Panc1 (cell line): ENCODE measurements at places on chromosomes 11 and 22. TPM values are rescaled to one million over a fixed set of nuclear protein-coding genes. Genes with fewer than 3 reads are reported as not detected.

- DNase-seq: peak; percentile 57
Measured at GRCh38 chr11:124898263-124898680, 607 bp upstream of the ROBO4 start.

- no peak for DNase-seq
Measured at GRCh38 chr11:77289737-77290136, 11.7 kb downstream of the GDPD4 start.

- no peak for DNase-seq
Measured at GRCh38 chr11:2263724-2264360, 6.5 kb downstream of the ASCL2 start.

Gene SUSD2
- total RNA-seq: 10.6 TPM

Gene XNDC1N
- total RNA-seq: 11.5 TPM

GRCh38 chr11:133692126-133692934, 153.0 kb downstream of the SPATA19 start:
- DNase-seq: no peak

GRCh38 chr11:12278766-12279671, 98.4 kb upstream of the PARVA start:
- no peak for DNase-seq

DNA sequence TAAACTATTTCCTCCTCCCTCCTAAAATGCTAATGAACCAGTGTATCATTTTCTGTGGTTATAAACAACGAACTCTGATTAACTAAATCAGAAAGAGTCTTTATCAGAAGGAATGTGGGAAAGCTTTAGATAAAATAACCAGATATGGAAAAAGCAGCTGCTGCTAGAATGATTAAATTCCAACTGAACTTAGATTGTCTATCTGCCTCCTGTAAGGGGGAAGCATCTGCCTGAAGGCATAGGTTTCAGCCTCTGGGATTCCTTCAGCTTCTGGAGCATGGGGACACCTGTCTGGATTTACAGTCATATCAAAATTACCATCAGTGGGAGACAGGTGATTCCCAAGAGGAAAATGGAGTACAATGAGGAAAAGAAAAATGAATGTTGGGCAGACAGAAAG, 1095.5 kb upstream of the CCDC90B start:
- no peak for DNase-seq

DNA sequence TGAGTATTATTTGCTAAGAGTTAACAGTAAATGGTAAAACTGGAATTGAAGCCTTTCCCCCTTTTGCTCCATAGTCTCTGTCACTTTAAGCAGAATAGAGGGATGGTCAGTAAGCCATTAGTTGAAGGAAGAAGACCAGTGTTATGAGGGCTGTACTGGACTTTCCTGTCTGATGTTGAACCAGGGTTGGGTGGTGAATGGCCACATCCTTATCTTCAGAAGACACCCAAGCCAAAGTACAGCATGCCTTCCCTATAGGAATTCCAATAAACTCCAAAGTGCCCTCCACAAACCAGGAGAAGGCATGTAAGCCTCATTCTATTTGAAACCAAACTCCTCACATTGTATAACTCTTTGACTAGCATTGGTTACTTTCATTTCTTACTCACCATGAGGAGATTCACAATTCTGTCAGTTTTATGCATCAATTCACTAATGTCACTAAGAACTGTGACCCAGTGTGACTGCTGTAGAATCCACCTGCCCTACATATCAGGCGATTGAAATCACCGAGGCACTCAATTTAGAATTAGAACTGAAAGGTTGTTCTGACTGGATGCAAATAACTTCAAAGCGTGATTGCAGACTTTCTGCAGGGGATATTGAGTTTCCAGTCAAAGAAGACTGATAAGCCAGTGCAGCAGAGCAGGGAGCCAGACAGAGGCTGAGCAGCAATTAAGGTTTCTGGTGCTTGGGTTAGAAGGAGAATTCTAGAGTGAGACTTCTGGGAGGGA, 107.1 kb upstream of the DDI1 start:
- no peak for DNase-seq

GRCh38 chr11:105781807-105782206, 171.9 kb downstream of the GRIA4 start:
- DNase-seq: no peak

GRCh38 chr11:3121931-3122774, 43.0 kb downstream of the OSBPL5 start:
- no peak for DNase-seq

- DNase-seq: no peak
Measured at GRCh38 chr22:47030881-47031627, 268.6 kb downstream of the TBC1D22A start.

Gene LDLRAD3
- total RNA-seq: 28.1 TPM

Gene SYCE3
- not detected for total RNA-seq

- DNase-seq: peak; percentile 8
Measured at GRCh38 chr11:77779935-77780334, 40.6 kb downstream of the RSF1 start.
